ENCODE measurements at places on chromosomes 7 and 10.
A peak's percentile ranks its signal among the peaks of the same experiment; 100 is the strongest.

- DNase-seq: no peak
Measured at GRCh38 chr10:113261611-113262091, 291.2 kb upstream of the HABP2 start.

GRCh38 chr7:148854983-148855382 is 29.1 kb downstream of the EZH2 start:
- no peak for DNase-seq

GRCh38 chr7:86485827-86486226 is 157.9 kb upstream of the GRM3 start:
- no peak for DNase-seq

- no peak for DNase-seq
Measured at GRCh38 chr7:154881026-154881425, 121.9 kb downstream of the PAXIP1 start.

GRCh38 chr7:150778738-150779301 is 21.3 kb downstream of the TMEM176B start:
- peak; percentile 57 for DNase-seq

DNA sequence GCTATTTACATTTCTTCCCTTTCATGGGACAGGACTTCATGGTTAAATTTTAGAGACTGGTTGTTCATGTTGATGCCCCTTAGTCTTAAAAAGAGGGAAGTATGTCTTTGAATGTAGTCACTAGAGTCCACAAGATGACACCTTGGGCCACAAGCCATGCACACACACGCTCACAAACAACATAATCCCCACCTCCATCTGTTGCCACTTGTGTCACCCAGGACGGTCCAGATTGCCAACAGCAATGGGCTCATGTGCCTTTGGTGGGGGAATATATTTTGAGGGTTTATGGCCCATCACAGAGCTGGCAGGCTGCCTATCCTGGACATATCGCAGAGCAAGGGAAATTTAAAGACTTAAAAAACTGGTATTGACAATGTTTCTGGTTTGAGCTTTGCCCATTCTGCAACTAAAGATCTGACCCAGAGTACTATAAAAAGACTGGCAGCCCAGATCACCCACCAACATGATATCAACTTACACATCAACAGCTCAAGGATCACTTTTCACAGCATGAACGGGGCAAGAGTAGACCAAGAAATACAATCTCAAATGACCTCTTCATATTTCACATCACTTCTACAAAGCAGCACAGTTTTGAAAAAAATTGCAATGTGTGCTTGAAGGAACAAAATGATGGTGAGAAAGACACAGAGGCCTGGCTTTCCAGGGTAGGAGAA is 50.5 kb downstream of the STRA8 start:
- DNase-seq: no peak

Measured in activated CD4-positive, CD25-positive, alpha-beta regulatory T cell (primary cell).